ENCODE measurements at places on chromosomes 5 and 9. TPM values are rescaled to one million over a fixed set of nuclear protein-coding genes. Genes with fewer than 3 reads are reported as not detected.

Gene NUDT2
- 12.9 TPM for total RNA-seq

DNA sequence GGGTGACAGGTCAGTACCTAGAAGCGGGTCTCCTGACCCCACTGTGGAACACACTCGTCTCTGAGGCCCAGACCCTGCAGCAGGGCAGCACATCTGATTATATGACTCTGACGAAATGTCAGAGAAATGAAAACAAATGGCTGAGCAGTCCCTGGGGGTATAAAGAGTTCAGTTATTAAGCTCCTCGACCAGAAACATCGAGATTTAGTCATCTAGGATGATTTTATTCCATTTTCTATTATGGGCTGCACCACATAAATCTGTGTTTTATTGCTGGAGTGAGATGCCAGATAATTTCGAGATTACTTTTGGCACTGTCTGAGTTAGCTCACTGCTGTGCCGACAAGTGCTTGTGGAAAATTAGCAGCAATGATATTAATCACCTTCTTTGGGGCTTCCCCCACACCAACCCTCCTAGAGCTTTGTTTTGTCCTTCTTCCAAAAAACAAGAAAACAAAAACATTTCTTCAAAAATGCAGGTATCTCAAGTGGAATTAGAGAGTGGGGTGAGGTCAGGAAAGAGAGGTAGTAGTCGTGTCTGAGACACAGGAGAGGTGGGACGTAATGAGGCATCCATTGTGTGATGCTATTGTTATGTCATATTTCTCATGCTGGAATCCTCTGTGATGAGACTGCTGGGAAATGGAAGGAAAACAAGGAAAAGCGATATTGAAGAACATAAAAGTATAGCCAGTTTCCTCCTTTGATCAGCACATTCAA, 495.5 kb downstream of the DMAC1 start:
- no peak overlapping the region for H3K4me3 ChIP-seq
- no peaks in the 10 kb centered on the region for H3K27me3 ChIP-seq
- H3K27ac ChIP-seq, result no peak overlapping the region
- no peaks in the 10 kb centered on the region for H3K36me3 ChIP-seq

GRCh38 chr9:78235762-78236550, at the start of gene CEP78:
Gene CEP78 (plus strand): TSS chr9:78236075. CDS start chr9:78236351, 276 bp downstream.
- peak; percentile 90 for DNase-seq
- peak within 1 kb of the TSS; percentile 72 for H3K4me3 ChIP-seq
- peak within 1 kb of the TSS; percentile 83 for H3K27ac ChIP-seq
- H3K27me3 ChIP-seq, result no peaks in the 10 kb centered on the region
- peaks cover 5% of the 10 kb centered on the region for H3K4me1 ChIP-seq
- no peaks in the 10 kb centered on the region for H3K36me3 ChIP-seq

Gene HTR4
- total RNA-seq, result not detected

GRCh38 chr9:22682536-22682935, 235.9 kb downstream of the DMRTA1 start:
- DNase-seq, result peak; percentile 29
- peak overlapping the region; percentile 31 for H3K27ac ChIP-seq
- H3K4me1 ChIP-seq, result peaks cover 11% of the 10 kb centered on the region
- no peak overlapping the region for H3K4me3 ChIP-seq
- H3K36me3 ChIP-seq, result no peaks in the 10 kb centered on the region

DNA sequence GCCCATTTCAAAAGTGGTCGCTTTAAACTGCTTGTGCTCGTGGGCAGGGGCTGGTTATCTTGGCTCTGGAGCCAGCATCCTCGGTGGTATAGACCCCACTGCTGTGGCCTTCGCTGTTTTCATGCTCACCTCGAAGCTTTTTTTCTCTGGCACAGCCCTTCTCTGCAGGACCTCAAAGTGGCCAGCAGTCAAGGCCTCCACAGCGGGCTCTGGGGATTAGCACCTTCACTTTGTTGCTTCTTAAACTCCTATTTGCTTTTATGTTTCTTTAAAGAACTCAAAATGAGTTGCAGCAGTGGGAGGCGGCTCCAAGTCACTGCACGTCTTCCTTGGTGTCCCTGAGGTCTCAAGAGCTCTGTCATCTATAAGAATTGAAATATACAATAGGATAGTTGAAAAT, 165.1 kb downstream of the CACNA1B start:
- H3K27me3 ChIP-seq, result no peaks in the 10 kb centered on the region
- H3K27ac ChIP-seq, result no peak overlapping the region
- no peaks in the 10 kb centered on the region for H3K36me3 ChIP-seq
- DNase-seq, result no peak
- H3K4me1 ChIP-seq, result no peaks in the 10 kb centered on the region

DNA sequence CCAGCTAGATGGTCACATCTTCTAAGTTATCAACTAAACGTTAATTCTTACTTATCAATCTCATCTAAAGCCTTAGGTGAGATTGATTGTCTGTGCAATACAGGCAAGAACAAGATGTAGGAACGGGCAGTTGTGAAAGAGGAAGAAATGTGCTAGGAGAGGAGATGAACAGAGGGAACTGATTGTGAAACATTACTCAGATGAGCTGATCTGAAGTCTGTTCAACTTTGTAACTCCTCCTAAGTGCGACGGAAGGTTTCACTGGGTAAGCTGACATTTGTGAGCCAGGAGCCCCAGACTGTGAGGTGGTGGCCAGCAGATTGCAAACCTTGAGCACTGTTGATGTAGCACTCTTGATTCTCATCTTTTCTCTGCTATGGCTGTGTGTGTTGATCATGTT, 204.1 kb downstream of the CD180 start:
- H3K27ac ChIP-seq, result no peak overlapping the region
- no peak overlapping the region for H3K4me3 ChIP-seq
- H3K4me1 ChIP-seq, result peaks cover 9% of the 10 kb centered on the region

Gene ARHGEF39
- total RNA-seq, result 0.53 TPM

- no peaks in the 10 kb centered on the region for H3K27me3 ChIP-seq
- DNase-seq, result no peak
- no peak overlapping the region for H3K4me3 ChIP-seq
- peaks cover 12% of the 10 kb centered on the region for H3K4me1 ChIP-seq
Observed at GRCh38 chr9:2263665-2264064, 248.5 kb downstream of the SMARCA2 start.

GRCh38 chr5:160699301-160699700, 152.7 kb downstream of the ATP10B start:
- no peak for DNase-seq
- no peaks in the 10 kb centered on the region for H3K27me3 ChIP-seq
- no peak overlapping the region for H3K27ac ChIP-seq
- no peak overlapping the region for H3K4me3 ChIP-seq
- no peaks in the 10 kb centered on the region for H3K4me1 ChIP-seq

DNA sequence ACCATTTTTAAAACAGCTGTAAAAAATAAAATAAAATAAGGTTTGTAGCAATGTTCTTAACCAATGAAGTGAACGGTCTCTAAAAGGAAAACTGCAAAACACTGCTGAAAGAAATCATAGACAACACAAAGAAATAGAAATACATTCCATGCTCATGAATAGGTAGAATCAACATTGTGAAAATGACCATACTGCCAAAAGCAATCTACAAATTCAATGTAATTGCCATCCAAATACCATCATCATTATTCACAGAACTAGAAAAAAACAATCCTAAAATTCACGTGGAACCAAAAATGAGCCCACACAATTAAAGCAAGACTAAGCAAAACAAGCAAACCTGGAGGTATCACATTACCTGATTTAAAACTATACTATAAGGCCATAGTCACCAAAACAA, 67.6 kb upstream of the RGMB start:
- no peak overlapping the region for H3K27ac ChIP-seq
- no peaks in the 10 kb centered on the region for H3K36me3 ChIP-seq
- DNase-seq, result peak; percentile 17

DNA sequence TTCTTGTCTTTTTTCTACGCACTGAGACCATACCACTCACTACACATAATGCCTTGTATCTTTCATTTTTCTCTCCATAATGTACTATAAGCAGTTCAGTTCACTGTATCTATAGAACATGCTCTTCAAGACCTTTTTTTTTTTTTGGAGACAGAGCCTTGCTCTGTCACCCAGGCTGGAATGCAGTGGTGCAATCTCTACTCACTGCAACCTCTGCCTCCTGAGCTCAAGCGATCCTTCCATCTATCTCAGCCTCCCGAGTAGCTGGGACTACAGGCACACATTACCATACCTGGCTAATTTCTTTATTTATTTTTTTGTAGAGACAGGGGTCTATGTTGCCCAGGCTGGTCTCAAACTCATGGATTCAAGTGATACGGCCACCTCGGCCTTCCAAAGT, 208.7 kb downstream of the FANCC start:
- no peak overlapping the region for H3K4me3 ChIP-seq
- peaks cover 17% of the 10 kb centered on the region for H3K4me1 ChIP-seq
- no peaks in the 10 kb centered on the region for H3K27me3 ChIP-seq

Gene WDR70
- total RNA-seq, result 34.7 TPM

- no peak overlapping the region for H3K27ac ChIP-seq
- no peak overlapping the region for H3K4me3 ChIP-seq
- H3K27me3 ChIP-seq, result no peaks in the 10 kb centered on the region
- no peak for DNase-seq
- H3K4me1 ChIP-seq, result no peaks in the 10 kb centered on the region
Observed at GRCh38 chr5:152332716-152333460, 72.2 kb downstream of the NMUR2 start.

- no peak for DNase-seq
- no peak overlapping the region for H3K27ac ChIP-seq
- peaks cover 7% of the 10 kb centered on the region for H3K4me1 ChIP-seq
- no peaks in the 10 kb centered on the region for H3K27me3 ChIP-seq
Observed at GRCh38 chr9:3897631-3898030, 371.8 kb upstream of the RFX3 start.

- DNase-seq, result no peak
- H3K4me1 ChIP-seq, result no peaks in the 10 kb centered on the region
- H3K4me3 ChIP-seq, result no peak overlapping the region
- no peak overlapping the region for H3K27ac ChIP-seq
Observed at GRCh38 chr5:169081000-169081724, 219.8 kb downstream of the SLIT3 start.

Gene CCIN
- 1.1 TPM for total RNA-seq

- no peaks in the 10 kb centered on the region for H3K36me3 ChIP-seq
- H3K27me3 ChIP-seq, result no peaks in the 10 kb centered on the region
- DNase-seq, result no peak
- H3K27ac ChIP-seq, result peak overlapping the region; percentile 80
- peaks cover 34% of the 10 kb centered on the region for H3K4me1 ChIP-seq
Observed at GRCh38 chr5:10525124-10525495, 38.8 kb upstream of the ANKRD33B start.

GRCh38 chr5:31890046-31890445, 251.1 kb downstream of the PDZD2 start:
- H3K4me1 ChIP-seq, result no peaks in the 10 kb centered on the region
- no peak overlapping the region for H3K27ac ChIP-seq
- H3K27me3 ChIP-seq, result peaks cover 5% of the 10 kb centered on the region
- H3K36me3 ChIP-seq, result no peaks in the 10 kb centered on the region
- no peak for DNase-seq

DNA sequence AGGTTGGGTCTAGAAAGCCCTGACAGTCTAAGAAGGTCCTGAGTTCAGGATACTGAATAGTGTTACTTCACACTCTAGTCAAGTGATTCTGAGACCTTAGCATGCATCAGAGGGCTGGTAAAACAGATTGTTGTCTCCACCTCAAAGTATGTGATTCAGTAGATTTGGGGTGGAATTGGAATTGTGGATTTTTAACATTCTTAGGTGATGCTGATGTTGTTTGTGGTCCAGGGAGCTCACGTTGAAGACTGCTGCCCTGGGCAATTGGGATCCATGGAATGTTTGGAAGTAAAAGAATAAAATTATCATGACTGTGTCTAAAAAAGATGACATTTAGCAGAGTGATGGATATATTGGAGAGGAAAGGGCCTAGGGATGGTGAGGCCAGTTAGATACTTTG, 75.6 kb downstream of the VCAN start:
- peak; percentile 89 for DNase-seq
- H3K4me3 ChIP-seq, result no peak overlapping the region
- peaks cover 15% of the 10 kb centered on the region for H3K4me1 ChIP-seq
- H3K36me3 ChIP-seq, result peaks cover 68% of the 10 kb centered on the region
- no peaks in the 10 kb centered on the region for H3K27me3 ChIP-seq
- H3K27ac ChIP-seq, result peak overlapping the region; percentile 36

- no peaks in the 10 kb centered on the region for H3K36me3 ChIP-seq
- H3K27me3 ChIP-seq, result no peaks in the 10 kb centered on the region
- peaks cover 26% of the 10 kb centered on the region for H3K4me1 ChIP-seq
- no peak for DNase-seq
- no peak overlapping the region for H3K4me3 ChIP-seq
Observed at GRCh38 chr9:134315716-134316448, 10.4 kb upstream of the RXRA start.

DNA sequence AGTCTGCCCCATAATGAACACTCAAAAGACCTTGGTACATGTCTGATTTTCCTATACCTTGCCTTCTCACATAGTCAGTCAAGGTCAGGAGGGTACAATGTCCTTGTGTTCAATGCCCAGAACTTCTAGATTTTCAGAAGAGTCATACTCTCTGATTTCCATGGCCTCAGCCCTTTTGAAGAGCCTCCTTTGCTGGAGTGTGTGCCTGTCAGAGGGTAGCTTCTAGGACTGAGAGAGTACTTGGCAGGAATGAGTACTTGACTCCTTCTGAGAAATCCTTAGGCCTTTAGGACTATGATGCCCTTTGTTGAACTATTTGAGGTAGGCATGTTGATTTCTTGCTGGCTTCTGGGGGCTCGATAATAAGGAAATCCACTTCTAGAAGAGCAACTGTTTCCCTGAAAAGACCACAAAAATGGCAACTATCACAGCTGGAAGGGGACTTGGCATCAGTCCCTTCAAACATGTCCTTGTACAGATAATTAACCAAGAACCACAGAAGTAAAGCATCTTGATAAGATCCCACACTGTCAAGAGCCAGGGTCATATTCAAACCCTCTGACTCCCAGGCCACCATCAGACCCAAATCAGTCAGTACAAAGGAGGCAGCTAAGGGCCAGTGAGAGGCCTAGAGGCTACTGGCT, 10.6 kb upstream of the MEGF9 start:
- no peak overlapping the region for H3K27ac ChIP-seq
- no peak for DNase-seq
- no peaks in the 10 kb centered on the region for H3K36me3 ChIP-seq
- H3K4me1 ChIP-seq, result no peaks in the 10 kb centered on the region
- no peaks in the 10 kb centered on the region for H3K27me3 ChIP-seq
- no peak overlapping the region for H3K4me3 ChIP-seq

GRCh38 chr5:91329283-91329682, 53.8 kb downstream of the ARRDC3 start:
- peaks cover 7% of the 10 kb centered on the region for H3K4me1 ChIP-seq
- H3K36me3 ChIP-seq, result no peaks in the 10 kb centered on the region
- no peaks in the 10 kb centered on the region for H3K27me3 ChIP-seq

DNA sequence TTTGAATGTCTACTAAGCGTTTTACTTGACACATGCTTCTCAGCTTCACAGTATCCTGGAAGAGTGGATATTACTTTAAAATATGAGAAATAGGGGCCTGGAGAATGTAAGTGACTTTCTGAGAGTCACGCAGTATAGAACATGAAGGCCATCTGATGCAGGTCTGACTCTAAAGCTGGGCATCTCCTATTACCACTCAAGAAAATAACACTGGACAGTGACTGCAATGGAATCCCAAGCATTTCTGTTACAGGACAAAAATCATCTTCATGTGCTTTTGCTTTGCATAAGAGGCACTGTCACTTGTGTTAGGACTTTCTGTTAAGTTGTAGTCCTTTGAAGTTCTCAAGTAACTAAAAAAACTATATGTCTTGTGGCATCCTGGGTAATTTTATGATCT, 335.5 kb downstream of the FBXL7 start:
- H3K36me3 ChIP-seq, result no peaks in the 10 kb centered on the region
- no peaks in the 10 kb centered on the region for H3K27me3 ChIP-seq
- no peak overlapping the region for H3K4me3 ChIP-seq
- no peak overlapping the region for H3K27ac ChIP-seq
